ENCODE measurements at places on chromosomes 4 and X. TPM values are rescaled to one million over a fixed set of nuclear protein-coding genes. Genes with fewer than 3 reads are reported as not detected.

- DNase-seq, result no peak
These were observed 26.3 kb downstream of the RTL5 start for GRCh38 chrX:72105436-72105835.

- peak; percentile 12 for DNase-seq
These were observed 182.1 kb downstream of the EVC2 start for GRCh38 chr4:5526080-5526846.

DNA sequence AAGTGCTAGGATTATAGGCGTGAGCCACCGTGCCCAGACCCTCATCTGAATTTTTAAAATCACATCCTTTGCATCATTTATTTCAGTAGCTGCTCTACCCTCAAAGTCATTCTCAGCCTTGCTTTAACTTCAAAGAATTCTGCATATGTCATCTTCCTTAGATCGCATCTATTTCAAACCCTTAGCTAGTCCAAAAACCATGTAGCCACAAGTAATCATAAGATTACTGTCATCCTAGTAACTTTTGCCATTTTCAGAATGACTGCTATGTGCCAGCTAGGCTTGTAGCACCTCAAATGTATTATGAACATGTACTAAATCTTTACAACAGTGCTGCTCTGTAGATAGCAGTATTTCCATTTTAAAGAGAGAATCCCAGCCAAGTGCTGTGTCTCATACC, 45.5 kb upstream of the KLF3 start:
- DNase-seq, result no peak

DNA sequence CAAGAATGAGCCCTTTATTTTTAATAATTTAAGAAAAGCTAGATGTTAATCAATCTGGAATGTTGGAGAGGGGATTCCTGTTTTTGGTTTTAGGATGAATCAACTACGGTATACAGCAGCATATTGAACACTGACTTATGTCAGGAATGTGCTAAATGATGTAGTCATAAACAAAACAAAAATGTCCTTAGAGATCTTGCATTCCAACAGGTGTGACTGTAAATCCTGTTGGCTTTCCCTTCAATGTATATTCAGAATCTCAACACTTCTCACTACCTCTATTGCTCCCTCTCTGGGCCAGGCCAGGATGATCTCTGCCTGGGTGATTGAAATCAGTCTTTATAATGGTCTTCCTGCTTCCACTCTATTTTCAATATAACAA, 37.8 kb upstream of the BDH2 start:
- DNase-seq, result no peak

DNA sequence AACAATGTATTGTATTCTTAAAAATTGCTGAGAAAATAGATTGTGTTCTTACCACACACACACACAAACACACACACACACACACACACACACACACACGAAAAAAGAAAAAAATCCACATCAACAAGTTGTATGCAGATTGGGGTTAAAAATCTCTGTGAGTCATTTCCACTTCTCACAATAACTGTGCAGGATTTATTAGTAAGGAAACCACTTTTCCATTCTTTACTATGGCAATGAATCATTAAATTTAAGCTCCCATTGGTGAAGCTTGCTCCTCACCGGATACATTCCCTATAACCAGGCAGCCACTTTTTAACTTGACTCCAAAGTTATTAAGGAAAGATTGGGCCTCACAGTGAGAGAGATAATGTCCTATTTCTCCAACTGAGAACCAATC, 19.7 kb upstream of the MAGEE1 start:
- DNase-seq, result no peak

- DNase-seq, result no peak
These were observed 1.0 kb upstream of the SUV39H1 start for GRCh38 chrX:48695534-48695896.

- DNase-seq, result no peak
These were observed 9.5 kb downstream of the ZFYVE28 start for GRCh38 chr4:2408976-2409375.

GRCh38 chr4:172813359-172813923, 355.2 kb upstream of the GALNT7 start:
- DNase-seq, result no peak

GRCh38 chr4:90190525-90190924, 63.3 kb downstream of the CCSER1 start:
- DNase-seq, result no peak

DNA sequence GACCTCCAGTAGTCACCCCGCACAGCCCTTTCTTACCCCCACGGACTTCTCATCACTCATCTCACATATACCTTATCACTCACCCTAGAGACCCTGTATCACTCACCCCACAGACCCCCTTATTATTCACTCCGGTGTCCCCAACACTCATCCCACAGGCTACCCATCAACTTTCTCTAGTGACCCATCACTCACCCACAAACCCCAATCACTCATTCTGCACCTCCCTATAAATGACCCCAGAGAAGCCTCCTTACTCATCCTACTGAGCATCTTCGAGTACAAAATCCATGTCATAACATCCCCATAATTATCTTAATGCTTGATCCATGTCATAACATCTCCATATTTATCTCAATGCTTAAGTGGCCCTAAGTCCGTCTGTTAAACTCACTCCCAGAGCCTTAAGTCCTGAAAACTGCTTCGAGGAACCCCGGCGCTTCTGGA, 934 bp downstream of the ZNF41 start:
- DNase-seq, result no peak

GRCh38 chrX:107716118-107716684, 59.4 kb downstream of the TSC22D3 start:
- DNase-seq, result peak; percentile 49

- DNase-seq, result no peak
These were observed 100.8 kb upstream of the SORBS2 start for GRCh38 chr4:185912779-185913178.

DNA sequence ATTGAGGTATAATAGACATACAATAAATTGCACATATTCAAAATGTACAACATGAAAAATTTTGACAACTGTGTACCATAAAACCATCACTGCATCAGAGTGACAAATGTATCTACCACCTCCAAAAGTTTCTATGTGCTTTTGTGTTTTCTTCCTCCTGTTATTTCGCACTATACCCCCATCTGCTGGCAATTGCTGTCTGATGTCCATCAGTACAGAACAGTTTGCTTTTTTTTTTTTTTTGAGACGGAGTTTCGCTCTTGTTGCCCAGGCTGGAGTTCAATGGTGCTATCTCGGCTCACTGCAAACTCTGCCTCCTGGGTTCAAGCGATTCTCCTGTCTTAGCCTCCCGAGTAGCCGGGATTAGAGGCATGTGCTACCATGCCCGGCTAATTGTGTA, 154.3 kb upstream of the GIMD1 start:
- no peak for DNase-seq

GRCh38 chr4:151674804-151675391, 85.9 kb downstream of the GATB start:
- peak; percentile 35 for DNase-seq

- peak; percentile 19 for DNase-seq
These were observed 56.4 kb downstream of the RAB28 start for GRCh38 chr4:13427599-13428325.

DNA sequence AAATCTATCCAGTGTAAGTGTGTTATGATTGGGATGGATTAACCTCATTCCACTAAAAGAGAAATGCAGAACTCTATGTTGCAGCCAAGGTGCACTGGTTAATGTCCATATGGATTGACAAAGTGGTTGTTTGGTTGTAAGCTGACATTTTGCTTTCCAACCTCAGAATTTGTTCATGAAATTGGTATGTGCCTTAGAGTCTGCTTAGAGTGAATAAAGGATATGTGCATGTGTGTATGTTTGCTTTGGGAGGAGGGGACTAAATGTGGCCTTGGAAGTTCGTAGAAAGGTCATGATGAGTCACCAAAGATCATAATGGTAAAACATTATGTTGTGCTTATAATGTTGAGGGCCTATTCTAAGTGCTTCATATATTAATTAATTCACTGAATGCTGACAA, 44.1 kb upstream of the MBNL3 start:
- DNase-seq, result peak; percentile 82

DNA sequence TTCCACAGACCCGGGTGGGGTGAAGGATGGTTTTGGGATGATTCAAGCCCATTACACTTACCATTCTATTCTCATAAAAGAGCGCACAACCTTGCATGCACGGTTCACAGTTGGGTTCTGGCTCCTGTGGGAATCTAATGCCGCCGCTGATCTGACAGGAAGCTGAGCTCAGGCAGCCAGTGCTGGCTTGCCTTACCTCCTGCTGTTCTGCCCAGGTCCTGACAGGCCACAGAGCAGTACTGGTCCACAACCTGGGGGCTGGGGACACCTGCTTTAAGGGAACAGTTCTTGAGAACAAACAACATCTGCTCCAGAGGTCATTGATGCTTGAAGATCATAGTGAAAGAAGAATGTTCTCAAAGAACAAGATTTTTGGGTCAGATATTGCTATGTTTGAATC, 8.0 kb upstream of the HS3ST1 start:
- no peak for DNase-seq

GRCh38 chr4:34182306-34182705, 2062.0 kb downstream of the ARAP2 start:
- peak; percentile 48 for DNase-seq

GRCh38 chr4:182556580-182556979, 313.4 kb downstream of the TENM3 start:
- DNase-seq, result peak; percentile 88

DNA sequence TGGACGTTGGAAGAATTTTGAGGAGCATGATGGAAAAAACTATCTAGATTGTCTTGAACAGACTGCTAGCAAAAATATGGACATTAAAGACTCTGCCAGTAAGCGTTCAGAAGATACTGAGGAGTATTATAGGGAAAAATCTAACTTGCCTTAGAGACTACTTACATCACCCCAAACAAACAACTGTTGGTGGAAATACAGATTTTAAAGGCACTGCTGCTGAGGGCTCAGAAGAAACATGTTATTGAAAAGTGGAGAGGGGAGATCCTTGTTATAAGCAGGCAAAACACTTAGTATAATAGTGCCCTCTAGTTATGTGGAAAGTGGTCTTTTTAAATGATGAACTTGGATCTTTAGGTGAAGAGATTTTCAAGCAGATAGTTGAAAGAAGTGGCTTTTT, 29.2 kb downstream of the MAD2L1 start:
- DNase-seq, result no peak

GRCh38 chr4:16253127-16253960, 27.1 kb upstream of the TAPT1 start:
- peak; percentile 81 for DNase-seq

GRCh38 chr4:163988865-163989264, 494.4 kb downstream of the TMA16 start:
- no peak for DNase-seq

- DNase-seq, result peak; percentile 3
These were observed 38.8 kb downstream of the EFNB1 start for GRCh38 chrX:68867458-68868112.

- peak; percentile 38 for DNase-seq
These were observed 28.9 kb downstream of the OFD1 start for GRCh38 chrX:13763489-13763888.

GRCh38 chrX:121671649-121672048, 624.2 kb downstream of the GLUD2 start:
- no peak for DNase-seq

- no peak for DNase-seq
These were observed 29.8 kb downstream of the SLC9A6 start for GRCh38 chrX:136015016-136015415.

- no peak for DNase-seq
These were observed 1.4 kb downstream of the PGM2 start for GRCh38 chr4:37827802-37828321.

GRCh38 chr4:151013944-151014343, 1.1 kb downstream of the LRBA start:
- no peak for DNase-seq

DNA sequence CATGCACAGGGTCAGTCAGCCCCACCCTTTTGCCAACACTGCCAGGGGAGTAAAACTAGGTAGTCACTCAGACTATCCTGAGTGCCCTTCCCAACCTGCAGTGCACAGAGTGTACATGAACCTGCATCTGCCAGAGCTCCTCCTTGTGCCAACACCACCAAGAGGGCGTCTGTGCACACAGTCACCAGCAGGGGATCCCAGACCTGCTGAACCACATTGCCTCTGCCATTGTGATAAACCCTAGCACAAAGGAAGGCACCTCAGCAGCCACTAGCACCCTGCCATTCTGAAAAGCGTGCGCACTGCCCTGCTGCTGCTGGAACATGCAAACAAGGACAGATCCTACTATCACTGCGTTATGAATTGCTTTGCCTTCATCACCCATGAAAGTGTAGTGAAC, 247.8 kb upstream of the POU3F4 start:
- no peak for DNase-seq

- peak; percentile 32 for DNase-seq
These were observed 26.7 kb downstream of the NR3C2 start for GRCh38 chr4:148415500-148415899.

GRCh38 chrX:95903975-95904374, 780.7 kb upstream of the DIAPH2 start:
- DNase-seq, result no peak

DNA sequence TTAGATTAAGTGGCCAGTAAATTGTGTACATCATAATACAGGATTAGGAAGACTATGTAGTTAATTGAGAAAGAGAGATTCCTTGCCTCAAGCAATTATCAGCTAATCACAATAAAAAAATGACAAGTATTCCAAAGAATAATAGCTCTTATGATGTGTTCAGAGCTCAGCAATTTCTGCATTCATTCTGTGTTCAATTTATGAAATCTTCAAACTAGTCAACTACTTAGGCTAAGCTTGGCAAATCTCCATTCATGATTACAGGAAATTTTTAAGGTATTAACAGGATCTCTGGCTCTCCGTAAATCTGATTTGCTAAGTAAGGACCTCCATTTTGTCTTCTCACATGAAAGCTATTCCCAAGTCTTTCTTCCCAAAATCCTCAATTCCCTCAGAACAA, 256.9 kb upstream of the TEX13A start:
- peak; percentile 24 for DNase-seq

GRCh38 chr4:82791179-82791578, 7.4 kb downstream of the SCD5 start:
- no peak for DNase-seq

- DNase-seq, result no peak
These were observed 799 bp downstream of the XPNPEP2 start for GRCh38 chrX:129739578-129739977.

DNA sequence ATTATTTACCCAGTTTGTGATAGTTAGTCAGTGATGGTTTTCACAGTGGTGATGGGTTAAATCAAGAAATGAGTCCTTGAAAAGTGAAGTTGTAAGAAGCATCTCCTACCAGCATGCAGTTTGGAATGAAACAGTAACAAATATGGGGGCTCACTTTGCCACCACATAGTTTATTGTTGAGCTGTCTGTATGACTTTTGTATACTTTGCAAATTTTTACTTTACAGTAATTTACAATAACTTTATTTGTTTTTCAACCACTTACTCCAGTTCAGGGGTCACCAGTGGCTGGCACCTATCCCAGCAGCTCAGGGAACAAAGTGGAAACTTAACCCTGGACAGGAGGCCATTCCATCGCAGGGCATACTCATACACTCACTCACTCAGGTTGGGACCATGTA, 64.5 kb upstream of the ANKRD50 start:
- DNase-seq, result no peak

Gene PABPC4L
- 0.77 TPM for total RNA-seq

Gene CPZ
- total RNA-seq, result 20.8 TPM

Gene SPARCL1
- total RNA-seq, result 2.3 TPM

Gene TLR3
- total RNA-seq, result 8.1 TPM

Gene BTC
- 3.1 TPM for total RNA-seq

Gene CACNA1F
- 0.26 TPM for total RNA-seq

Gene POU4F2
- total RNA-seq, result not detected

Gene PWWP3B
- total RNA-seq, result not detected

Gene FAM199X
- total RNA-seq, result 17.2 TPM
